Mesothelial cell of epicardium (in vitro differentiated cells): ENCODE measurements at places on chromosomes 11 and 22.

GRCh38 chr22:27768027-27768653 is 33.4 kb downstream of the MN1 start:
- peaks cover 1% of the 10 kb centered on the region for H3K27me3 ChIP-seq
- no peak for DNase-seq
- H3K27ac ChIP-seq: no peak overlapping the region
- no peaks in the 10 kb centered on the region for H3K4me1 ChIP-seq
- no peak overlapping the region for H3K4me3 ChIP-seq
- peaks cover 29% of the 10 kb centered on the region for H3K36me3 ChIP-seq

GRCh38 chr11:97683733-97684132 is 1293.9 kb downstream of the JRKL start:
- no peak overlapping the region for H3K4me3 ChIP-seq
- H3K4me1 ChIP-seq: no peaks in the 10 kb centered on the region
- no peak overlapping the region for H3K27ac ChIP-seq
- H3K27me3 ChIP-seq: no peaks in the 10 kb centered on the region
- no peak for DNase-seq
- H3K36me3 ChIP-seq: no peaks in the 10 kb centered on the region

GRCh38 chr11:117315285-117316196 is 515 bp downstream of the BACE1 start:
- peak overlapping the region; percentile 92 for H3K4me3 ChIP-seq
- peaks cover 18% of the 10 kb centered on the region for H3K4me1 ChIP-seq
- H3K27ac ChIP-seq: no peak overlapping the region
- no peaks in the 10 kb centered on the region for H3K36me3 ChIP-seq
- DNase-seq: peak; percentile 69
- no peaks in the 10 kb centered on the region for H3K27me3 ChIP-seq

DNA sequence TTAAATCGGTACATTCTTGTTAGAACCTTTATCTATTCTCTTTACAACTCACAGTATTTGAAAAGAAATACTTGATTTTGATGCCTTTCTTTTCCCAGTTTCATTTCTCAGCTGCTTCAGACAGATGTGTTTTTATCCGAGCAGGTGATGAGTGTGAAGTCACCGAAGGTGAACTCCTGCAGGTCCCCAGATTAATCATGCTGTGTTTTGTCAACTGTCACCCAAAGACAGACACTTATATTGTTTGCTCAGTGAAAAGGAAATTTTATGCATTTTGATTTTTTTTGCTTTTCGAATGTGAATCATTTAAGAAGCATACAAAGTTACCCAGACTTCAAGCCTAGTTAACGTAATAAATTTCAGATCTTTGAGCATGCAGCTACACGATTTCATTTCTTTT is 7.8 kb upstream of the TMPRSS13 start:
- DNase-seq: no peak
- peaks cover 43% of the 10 kb centered on the region for H3K4me1 ChIP-seq
- H3K27me3 ChIP-seq: no peaks in the 10 kb centered on the region
- H3K4me3 ChIP-seq: no peak overlapping the region

GRCh38 chr22:49686495-49687219 is 141.0 kb downstream of the BRD1 start:
- no peaks in the 10 kb centered on the region for H3K36me3 ChIP-seq
- peaks cover 48% of the 10 kb centered on the region for H3K27me3 ChIP-seq

- no peak for DNase-seq
- no peaks in the 10 kb centered on the region for H3K36me3 ChIP-seq
- H3K4me1 ChIP-seq: peaks cover 8% of the 10 kb centered on the region
These were observed 19.0 kb downstream of the SMCO4 start for GRCh38 chr11:93524173-93524536.

GRCh38 chr11:92297567-92298553 is 73.2 kb downstream of the FAT3 start:
- H3K4me3 ChIP-seq: no peak overlapping the region
- no peaks in the 10 kb centered on the region for H3K36me3 ChIP-seq
- no peak for DNase-seq
- H3K27me3 ChIP-seq: no peaks in the 10 kb centered on the region
